Heart right ventricle (tissue), 16 donors: ENCODE measurements at places on chromosomes 2 and 18. TPM values are rescaled to one million over a fixed set of nuclear protein-coding genes. Genes with fewer than 3 reads are reported as not detected.

KCNG2 gene
- not detected for total RNA-seq

PREB gene
- 57.2 TPM for total RNA-seq

ABCG5 gene
- total RNA-seq: not detected

TPGS2 gene
- total RNA-seq: 32.2 TPM

IL1RL1 gene
- total RNA-seq: 5.2 TPM

ALPI gene
- not detected for total RNA-seq

CPO gene
- total RNA-seq: 0.46 TPM

MGAT4A gene
- 18.7 TPM for total RNA-seq

KLHL29 gene
- 1.5 TPM for total RNA-seq

RNASEH1 gene
- 18.8 TPM for total RNA-seq

ABCG8 gene
- total RNA-seq: not detected

RUFY4 gene
- not detected for total RNA-seq

HOXD10 gene
- not detected for total RNA-seq

UGT1A4 gene
- total RNA-seq: not detected

VAMP5 gene
- 146 TPM for total RNA-seq

RAB17 gene
- total RNA-seq: 4.8 TPM

LRRC30 gene
- total RNA-seq: not detected

CD207 gene
- 0.25 TPM for total RNA-seq

MEP1B gene
- not detected for total RNA-seq

SPAG16 gene
- 14.4 TPM for total RNA-seq

SERPINB11 gene
- total RNA-seq: not detected

CDH20 gene
- 0.39 TPM for total RNA-seq

FOXI3 gene
- total RNA-seq: not detected

CABLES1 gene
- 2.0 TPM for total RNA-seq

ASAP2 gene
- 12.3 TPM for total RNA-seq

COL3A1 gene
- 65.3 TPM for total RNA-seq

PRSS56 gene
- not detected for total RNA-seq

SS18 gene
- total RNA-seq: 36.2 TPM

PLCD4 gene
- total RNA-seq: 0.42 TPM

MAPK4 gene
- 29.6 TPM for total RNA-seq

SCYGR5 gene
- not detected for total RNA-seq

SULT1C3 gene
- not detected for total RNA-seq

SIGLEC15 gene
- 0.23 TPM for total RNA-seq

AGXT gene
- total RNA-seq: not detected

SERPINB10 gene
- not detected for total RNA-seq

GAD1 gene
- not detected for total RNA-seq

TCF23 gene
- 0.07 TPM for total RNA-seq

REL gene
- 6.4 TPM for total RNA-seq

EML6 gene
- 0.30 TPM for total RNA-seq

CYBRD1 gene
- 37.5 TPM for total RNA-seq

STAM2 gene
- total RNA-seq: 24.8 TPM

IL36RN gene
- total RNA-seq: not detected

KCNK3 gene
- 0.19 TPM for total RNA-seq

IL36G gene
- total RNA-seq: not detected

ADCYAP1 gene
- total RNA-seq: 0.20 TPM

RNU2-63P gene
- total RNA-seq: not detected

NAT8 gene
- total RNA-seq: not detected

MYL12B gene
- 205 TPM for total RNA-seq
